ENCODE measurements at places on chromosomes 5 and 9.
A peak's percentile ranks its signal among the peaks of the same experiment; 100 is the strongest.

DNA sequence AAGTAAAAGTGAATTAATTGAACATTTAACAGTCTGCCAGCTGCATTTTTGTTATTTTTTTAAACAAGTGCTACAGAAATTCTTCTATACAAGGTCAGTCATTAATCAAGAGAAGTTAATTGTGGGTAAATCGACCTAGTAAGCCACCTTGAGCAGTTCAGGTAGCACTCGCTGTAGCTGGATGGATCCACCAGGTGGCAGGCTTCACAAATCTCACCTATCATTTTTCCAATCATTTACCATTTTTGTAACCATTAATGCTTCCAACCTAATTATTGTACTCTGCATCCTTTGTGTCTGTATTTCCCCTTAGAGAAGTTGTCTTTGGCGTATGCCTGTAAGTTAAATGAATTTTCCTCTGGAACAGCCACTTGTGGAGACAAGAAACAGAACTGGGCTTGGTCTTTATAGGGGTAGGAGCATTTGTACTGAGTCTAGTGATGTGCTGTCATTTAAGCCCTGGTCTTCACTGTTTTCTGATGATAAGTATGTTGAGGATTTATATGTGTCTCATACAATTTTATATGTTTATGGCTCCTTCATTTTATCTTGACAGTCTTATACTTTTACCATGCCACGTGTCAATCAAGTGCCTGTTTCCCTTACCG, 39.5 kb downstream of the CD180 start:
- DNase-seq = peak; percentile 69

DNA sequence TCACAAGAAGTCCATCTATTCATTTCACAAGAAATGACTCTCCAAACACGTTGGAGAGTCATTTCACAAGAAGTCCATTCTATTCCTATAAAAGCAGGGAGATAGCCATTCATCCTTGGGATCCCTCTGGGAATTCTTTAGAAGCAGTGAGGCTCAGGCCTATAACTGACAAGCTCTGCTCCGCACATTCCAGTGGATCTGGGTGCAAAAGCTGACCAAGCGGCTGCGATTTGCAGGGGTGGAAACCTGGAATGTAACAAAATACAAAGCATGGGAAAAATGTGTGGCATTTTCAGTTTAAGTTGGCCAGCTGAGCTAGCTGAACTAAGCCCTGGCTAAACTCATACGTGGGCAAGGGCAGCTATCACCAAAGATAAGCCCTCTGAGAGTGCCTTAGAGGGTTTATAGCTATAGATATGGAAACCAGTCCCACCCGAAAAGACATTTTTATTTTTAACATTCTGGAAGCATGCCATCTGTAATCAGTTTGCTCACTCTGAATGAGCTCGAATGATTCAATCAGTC, 8.7 kb downstream of the TAS2R1 start:
- no peak for DNase-seq

DNA sequence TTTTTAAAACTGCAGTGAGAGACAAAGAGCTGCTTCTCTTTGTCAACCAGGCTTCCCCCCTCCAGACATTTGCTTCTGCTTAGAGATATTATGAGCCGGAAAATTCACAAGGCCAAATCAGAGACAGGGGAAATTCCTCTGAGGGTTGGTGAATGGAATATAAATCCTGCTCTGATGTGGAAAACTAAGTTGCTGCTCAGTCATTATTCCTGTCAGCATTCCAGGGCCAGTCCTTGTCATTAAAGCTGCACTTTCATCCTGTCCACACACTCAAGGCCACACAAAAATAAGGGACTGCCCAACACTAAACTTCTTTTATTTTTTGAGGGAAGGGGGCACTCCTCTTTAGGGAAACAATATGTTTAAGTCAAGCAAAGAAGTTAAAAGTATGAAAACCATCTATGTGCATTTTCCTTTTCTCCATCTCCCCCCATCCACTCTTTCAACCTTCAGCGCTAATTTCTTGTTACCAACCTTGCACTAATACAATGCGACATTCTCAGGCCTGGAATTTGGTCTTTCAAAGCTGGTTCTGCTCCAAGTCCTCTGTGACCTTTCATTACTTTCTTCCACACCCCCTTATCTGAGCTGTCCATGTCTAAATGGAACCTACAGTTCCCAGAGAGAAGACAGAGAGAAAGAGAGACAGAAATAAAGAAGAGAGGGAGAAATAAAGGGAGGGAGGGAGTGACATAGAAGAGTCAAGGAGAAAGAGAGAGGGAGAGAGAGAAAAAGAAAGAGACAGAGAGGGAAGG, 118.9 kb upstream of the S1PR3 start:
- DNase-seq = no peak

- DNase-seq = no peak
Observed at GRCh38 chr5:43192558-43193180, 644 bp downstream of the NIM1K start.

DNA sequence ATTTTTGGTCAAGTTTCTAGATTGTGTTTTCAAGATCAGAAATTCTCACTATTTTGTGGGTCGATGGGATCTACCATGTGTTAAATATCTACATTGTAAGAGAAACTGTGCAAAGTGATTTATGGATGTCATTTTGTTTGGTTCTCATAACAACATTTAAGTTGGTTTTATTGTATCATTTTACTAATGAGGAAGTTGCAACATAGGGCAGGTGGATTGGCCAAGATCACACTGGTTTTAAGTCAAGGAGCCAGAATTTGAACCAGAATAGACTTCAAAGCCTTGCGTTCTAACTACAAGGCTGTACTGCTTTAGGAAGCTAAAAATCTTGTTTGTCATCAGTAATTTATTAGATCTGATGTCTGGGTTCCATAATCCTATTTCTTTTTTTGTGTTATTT, 23.4 kb downstream of the SH3TC2 start:
- DNase-seq = no peak

- DNase-seq = no peak
Observed at GRCh38 chr5:170885256-170885655, 23.4 kb downstream of the RANBP17 start.

GRCh38 chr5:56564541-56565282, 250.6 kb upstream of the MAP3K1 start:
- DNase-seq = no peak

- DNase-seq = no peak
Observed at GRCh38 chr9:74064702-74065101, 432.4 kb upstream of the RORB start.

GRCh38 chr5:120372899-120373298, 91.2 kb upstream of the PRR16 start:
- DNase-seq = no peak

- no peak for DNase-seq
Observed at GRCh38 chr5:141003031-141003430, 36.8 kb downstream of the PCDHAC2 start.

GRCh38 chr5:77850536-77851175, 74.5 kb upstream of the TBCA start:
- no peak for DNase-seq

DNA sequence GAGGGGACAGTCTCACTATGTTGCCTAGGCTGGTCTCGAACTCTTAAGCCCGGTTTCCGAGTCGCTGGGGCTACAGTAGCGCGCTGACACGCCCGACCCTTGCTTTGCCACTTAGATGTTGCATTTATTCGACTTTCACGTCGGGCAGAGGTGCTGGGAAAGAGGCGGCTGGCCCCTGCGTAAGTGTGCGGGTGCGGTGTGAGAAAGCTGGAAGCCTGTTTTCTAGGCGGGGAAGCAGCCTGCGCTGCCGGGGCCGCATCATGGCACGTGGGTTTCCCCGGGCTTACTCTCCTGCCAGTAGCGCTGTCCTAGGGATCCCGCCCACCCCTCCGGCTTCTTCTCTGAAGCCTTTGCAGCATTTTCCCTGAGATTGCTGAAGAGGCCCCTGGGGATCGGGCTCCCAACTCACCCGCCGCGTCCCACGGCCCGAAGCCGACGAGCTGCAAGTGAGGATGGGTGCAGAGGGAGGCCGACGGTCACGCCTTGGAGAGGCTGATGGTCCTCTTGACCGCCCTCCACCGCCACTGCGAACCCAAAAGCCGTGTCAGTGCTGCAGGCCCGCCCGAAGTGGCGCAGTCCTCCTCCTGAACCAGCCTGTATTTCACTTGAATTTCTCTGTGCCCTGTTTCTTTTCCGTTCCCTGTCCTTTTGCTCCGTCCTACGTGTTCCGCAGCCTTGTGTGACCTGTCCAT, 5.8 kb upstream of the TRIM41 start:
- DNase-seq = peak; percentile 61

DNA sequence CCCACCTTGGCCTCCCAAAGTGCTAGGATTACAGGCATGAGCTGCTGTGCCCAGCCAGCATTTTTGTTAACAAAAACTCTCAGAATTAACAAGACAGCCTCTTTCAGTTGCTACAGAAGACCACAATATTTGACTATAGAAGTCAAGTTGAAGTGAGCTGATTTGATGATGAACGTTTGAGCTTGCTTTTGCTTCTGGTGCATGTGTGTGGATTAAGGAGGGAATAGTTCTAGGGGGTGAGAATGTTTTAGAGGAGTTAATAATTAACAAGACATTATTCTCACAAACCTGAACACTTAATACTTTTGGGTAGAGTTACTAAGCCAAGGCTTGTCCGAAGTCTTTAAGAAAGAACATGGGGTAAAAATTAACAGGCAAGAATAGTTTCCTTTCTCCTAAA, 191.6 kb downstream of the TENT4A start:
- no peak for DNase-seq

GRCh38 chr9:119009249-119009648, 360.0 kb downstream of the BRINP1 start:
- DNase-seq = no peak

DNA sequence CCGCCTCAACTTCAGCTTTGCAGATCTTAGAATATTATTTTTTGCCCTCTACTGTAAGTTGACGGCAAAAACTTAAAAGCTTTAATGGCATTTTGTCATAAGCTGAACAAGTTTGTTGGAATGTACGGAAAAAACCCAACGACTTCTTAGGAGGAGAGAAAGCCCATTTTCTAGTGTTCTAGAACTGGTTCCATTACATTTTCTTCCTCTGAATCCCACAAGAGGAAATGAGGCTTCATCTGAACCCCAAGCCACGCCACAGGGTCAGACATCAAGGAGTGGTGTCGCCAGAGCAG, 113.7 kb downstream of the LHFPL2 start:
- no peak for DNase-seq

DNA sequence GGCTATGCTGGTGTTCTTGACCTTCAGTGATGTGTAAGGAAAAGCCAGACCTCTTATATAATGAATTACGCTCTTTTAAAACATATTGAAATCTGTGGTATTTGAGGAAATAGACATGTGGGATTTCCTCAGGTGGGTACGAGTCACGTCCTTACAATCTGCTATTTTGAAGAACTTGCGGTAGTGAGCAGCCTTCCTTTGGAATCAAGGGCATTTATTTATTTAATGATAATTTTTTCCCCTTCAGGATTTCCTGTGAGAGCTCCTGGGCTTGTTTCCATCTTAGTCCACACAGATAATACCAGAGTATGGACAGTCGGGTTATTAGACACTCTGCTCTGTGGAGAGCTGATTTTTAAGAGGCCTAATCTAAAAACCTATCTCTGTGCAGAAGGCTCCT, 167.9 kb downstream of the ARHGEF28 start:
- no peak for DNase-seq

GRCh38 chr5:82847562-82847961, 229.6 kb downstream of the TMEM167A start:
- DNase-seq = no peak

- no peak for DNase-seq
Observed at GRCh38 chr5:38593959-38594358, 37.5 kb upstream of the LIFR start.

DNA sequence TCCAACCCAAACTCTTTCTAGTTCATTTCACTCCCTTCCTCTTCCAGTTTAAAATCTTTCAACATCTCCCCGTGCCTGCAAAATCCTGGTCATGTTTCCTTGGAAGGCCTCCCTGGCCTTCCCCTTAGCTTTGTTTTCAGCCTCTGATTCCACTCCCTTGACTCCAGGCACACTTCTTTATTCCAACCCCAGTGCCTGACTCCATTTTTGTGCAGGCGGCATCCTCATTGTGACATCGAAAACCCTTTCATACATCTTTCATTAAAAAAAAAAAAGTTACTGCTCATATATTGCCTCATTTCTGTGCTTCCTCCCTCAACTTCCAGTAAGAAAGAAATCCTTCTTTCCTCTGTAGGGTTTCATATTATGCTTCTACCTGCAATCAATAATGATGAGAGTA, 7.1 kb upstream of the TNFSF8 start:
- no peak for DNase-seq

- no peak for DNase-seq
Observed at GRCh38 chr5:109936996-109937395, 247.3 kb downstream of the MAN2A1 start.

All from CD4-positive, alpha-beta T cell treated with Interleukin-15 for 4 hours (primary cell).